ENCODE measurements at places on chromosomes 4 and X.

DNA sequence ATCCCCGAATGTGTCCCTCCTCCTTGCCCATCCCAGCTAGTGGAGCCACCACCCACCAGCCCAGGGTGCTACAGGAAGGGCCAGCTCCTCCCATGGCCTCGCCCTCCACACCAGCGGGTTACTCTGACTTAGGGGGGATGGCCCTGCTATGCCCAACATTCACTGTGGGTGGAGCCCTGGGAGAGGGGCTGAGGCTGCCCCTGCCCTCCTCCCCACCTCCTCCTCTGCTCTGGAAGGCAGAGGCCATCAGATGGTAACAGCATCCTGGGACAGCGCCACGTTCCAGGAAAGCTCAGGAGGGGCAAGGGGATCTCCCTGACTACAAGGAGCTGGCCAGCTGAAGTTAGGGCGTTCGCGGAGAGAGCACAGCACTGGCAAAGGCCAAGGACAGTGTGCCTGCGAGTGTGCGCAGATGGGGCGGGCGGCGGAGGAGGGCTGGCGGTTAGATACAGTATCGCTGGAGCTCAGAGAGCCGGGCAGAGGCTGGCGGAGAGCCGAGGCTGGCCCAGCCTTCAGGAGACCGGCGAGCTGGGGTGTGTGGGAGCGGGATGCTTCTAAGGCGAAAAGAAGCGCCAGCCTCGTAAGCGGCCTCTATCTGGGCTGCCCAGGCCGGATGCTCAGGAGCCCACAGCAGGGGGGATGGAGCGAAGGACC is 1.5 kb downstream of the JAKMIP1 start:
- DNase-seq, result no peak

GRCh38 chr4:968221-968620 is 5.1 kb downstream of the DGKQ start:
- DNase-seq, result no peak

DNA sequence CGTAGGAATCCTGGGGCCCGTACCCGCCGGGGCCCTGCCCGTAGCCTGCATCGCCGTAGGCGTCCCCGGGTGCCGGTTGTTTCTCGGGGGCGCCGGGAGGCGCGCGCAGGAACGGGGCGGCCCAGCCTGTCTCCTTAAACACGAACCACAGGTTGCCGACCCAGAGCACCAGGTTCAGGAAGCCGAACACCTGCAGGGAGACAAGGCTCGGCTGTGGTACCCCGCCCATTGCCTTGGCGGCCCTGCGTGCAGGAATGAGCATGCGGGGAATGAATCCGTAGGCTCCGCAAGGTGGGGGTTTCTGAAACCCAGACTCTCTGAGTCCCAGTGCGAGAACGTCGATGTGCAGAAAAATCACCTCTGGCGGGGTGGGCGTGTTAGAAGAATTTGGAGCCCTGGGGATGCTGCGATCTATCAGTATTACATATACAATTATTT is 5.4 kb upstream of the PRICKLE3 start:
- DNase-seq, result no peak

GRCh38 chr4:154545689-154546088 is 4.5 kb downstream of the PLRG1 start:
- no peak for DNase-seq

GRCh38 chrX:52574416-52575275 is 57.8 kb upstream of the XAGE1B start:
- peak; percentile 68 for DNase-seq

DNA sequence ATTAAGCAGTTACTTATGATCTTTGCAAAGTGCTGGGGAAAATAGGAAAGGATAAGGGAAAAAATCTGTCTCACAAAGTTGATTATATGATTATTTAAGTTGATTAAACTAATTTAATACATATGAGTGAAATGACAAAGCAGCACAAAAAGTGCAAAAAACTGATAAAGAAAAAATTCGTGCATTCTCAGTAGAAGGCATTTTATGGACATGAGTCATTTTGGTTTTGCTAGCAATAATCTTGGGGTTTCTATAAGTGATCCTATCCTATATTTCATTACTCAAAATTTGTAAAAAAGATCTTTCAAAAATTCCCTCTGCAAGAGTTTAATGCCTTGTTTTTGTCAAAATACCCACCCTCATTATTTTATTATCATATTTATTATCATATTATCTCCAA is 224.2 kb upstream of the ANXA10 start:
- DNase-seq, result peak; percentile 41

DNA sequence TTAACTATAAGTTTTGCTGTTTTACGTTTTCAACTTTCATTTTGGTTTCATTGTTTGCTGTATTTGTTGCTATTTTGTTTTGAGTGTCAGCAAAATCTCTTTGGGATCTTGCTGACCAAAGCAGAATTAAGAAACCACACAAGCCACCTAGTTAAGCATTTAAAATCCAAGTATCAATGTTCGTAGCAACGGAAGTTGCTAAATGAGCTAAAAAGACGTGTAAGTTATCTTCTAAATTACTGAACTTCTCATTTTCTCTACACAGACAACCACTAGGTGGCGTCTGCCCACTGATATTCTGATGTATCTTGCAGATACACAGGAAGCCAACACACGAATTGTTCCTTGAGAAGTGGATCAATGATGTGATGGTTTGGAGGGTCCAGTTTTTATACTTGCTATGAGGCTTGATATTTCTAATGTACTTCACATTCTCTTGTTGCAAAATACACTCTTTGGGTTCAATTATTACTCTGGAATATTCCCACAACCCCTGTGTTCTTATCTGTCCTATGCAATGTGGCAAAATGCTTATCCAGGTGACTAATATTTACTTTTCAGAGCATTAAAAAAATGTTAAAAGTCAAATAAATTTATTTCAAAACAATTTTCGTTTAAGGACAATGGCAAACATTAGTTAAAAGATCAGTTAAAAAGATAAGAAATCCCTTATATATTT is 250.5 kb downstream of the TECRL start:
- DNase-seq, result peak; percentile 74

DNA sequence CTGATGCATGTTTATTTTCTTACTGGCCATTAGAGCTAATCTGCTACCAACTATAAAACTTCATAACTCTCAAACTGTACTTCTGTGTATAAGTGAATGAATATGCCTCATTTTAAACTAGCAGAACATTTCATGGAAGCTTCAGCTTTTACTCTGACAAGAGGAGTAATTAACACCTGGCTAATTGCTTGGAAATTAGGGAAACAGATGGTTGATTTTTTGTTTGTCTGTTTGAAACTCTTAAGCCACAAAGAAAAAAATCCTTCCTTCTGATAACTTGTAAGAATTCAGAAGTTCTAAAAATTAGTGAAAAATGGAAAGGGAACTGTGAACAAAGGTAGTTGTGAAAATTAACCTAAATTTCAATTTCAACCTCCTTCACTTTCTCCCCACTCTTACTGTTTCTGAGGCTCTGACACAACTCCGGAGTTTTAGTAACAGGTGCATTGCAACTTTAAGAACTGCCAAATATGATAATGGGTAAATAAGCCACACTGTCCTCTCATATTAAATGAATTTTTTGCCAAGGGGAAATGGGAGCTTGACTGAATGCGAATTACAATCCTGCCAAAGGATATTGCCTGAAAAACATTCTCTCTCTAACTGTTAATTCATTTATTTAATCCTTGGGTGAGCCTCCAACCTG is 1.0 kb downstream of the EGF start:
- DNase-seq, result no peak

DNA sequence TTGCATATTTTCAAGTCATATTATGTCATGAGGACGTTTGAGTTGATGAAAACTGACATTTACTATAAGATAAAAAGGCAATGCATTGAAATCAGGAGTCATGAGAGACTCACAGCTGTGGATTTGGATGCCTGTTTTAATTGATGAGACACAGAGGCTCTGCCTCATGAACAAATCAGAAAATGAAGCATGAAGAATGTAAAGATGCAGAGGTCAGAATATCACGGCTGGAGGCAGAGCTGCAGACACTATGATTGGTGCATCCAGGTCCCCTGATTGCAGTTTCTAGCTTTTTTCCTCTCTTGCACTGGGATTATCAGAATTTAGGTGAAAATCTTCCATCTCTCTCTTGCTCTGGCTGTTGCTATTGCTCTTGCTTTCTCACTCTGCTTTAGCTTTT is 74.7 kb downstream of the FAM47B start:
- DNase-seq, result no peak

DNA sequence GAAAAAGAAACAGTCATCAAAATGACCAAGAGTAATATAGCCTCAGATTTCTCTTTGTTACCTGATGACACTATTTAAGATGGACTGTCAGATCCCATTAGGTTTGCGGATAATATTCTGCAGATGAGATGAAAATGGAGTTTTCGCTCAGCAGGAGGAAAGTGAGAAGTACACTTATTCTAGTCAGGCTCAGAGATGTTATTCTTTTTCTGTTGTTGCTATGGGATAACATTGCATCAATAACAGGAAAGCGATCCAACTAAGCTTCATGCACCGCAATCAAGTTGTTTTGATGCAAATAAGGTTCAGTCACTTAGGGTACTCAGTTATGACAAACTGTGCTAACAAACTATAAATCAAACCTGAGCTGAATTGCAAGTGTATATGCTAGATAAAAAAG is 415.0 kb downstream of the CCSER1 start:
- DNase-seq, result no peak

DNA sequence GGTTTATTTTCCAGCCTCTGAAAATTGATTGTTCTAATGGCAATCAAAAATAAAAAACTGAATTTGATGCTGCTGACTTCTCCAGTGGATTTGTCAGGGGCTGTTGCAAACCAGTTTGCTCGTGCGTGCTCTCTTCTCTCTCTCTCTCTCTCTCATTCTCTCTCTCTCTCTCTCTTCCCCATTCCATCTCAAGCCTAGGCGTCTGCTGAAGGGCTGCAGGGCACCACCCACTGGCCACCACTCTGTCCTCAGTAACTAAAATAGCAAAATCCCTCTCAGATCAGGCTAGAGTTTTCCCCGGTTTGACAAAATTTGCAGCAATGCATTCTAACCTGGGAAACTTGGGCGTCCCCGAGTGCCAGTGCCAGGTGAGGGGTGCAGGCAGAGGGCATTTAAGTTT is 19.4 kb downstream of the NKX6-1 start:
- DNase-seq, result no peak

DNA sequence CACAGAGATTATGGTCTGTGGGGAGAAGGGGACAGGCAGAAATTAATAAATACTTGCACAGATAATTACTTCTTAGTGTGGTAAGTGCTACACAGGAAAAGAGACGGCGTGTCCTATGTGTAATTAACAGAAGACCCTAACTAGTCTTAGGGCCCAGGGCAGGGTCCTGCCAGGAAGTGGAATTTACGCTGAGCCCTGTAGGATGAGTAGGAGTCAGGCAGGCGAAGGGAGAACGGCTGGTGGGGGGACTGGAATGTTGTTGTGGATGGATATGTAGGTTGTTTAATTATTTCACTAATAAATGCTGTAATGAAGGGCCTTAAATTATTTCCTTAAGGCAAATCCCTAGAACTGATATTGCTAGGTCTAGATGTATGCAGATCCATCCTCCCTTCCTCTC is 26.7 kb upstream of the MFAP3L start:
- no peak for DNase-seq

DNA sequence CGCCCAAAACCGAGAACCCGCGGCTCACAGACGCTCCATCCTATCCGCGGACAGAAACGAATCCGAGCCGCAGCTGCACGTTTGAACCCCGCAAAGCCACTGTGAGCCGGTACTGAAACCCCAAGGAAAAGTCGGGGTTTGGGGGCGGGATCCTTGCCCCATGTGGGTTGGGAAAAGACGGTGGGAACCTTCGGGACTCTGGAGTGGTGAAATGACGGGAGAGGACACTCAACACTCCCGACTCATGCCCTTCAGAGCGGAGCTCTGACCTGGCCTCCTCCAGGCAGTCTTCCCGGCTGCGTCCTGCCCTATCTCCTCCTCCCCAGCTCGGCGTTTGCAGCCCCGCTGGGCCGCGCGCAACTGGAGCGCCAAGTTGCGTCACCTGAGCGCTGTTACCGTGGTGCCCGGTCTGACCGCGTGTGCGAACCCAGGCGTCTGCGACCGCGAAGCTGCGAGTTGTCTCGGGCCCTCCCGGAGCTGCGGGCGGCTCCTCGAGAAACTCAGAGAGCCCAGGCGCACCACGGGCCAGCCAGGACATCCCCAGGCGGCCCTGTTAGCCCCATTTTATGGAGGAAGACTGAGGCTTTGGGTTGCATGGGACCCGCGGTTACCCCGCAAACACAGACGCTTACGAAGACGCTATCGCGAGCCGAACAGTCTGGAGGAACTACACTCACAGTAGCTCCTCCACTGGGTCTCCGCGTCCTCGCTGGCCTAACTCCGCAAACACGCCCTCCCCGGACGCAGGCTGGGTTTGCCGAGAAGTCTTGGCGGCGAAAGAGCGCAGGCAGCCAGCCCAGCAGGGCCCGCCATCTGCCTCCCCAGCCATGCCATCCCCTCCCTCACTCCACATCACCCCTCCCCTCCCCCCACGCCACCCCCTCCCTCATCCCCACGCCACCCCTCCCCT is 20.3 kb upstream of the HMX1 start:
- no peak for DNase-seq

- DNase-seq, result no peak
These were observed 73.5 kb downstream of the ARFIP1 start for GRCh38 chr4:152853293-152853692.

- no peak for DNase-seq
These were observed 29.9 kb upstream of the TET2 start for GRCh38 chr4:105116616-105117319.

GRCh38 chr4:24067367-24068193 is 177.7 kb upstream of the PPARGC1A start:
- DNase-seq, result peak; percentile 35

- no peak for DNase-seq
These were observed 548.8 kb downstream of the INPP4B start for GRCh38 chr4:142297313-142297712.

DNA sequence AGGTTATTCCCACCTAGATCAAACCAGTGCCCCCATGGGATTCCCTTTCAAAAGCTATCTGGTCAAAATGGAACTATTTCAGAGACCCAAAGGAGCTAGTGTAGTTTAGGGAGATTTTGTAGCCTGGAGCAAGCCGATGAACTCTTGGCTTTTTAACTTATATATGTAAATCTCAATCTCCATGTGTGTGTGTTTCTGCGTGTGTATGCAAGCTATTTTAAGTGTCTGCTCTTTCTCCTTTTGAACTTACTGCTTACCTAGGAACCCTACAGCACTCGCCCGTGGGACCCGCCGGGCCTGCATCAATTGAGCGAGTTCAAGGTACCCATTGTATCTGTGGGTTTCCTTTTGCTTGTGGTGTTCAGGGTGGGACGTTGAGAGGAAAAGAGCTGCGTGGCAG is 10.4 kb downstream of the CSTF2 start:
- DNase-seq, result no peak

DNA sequence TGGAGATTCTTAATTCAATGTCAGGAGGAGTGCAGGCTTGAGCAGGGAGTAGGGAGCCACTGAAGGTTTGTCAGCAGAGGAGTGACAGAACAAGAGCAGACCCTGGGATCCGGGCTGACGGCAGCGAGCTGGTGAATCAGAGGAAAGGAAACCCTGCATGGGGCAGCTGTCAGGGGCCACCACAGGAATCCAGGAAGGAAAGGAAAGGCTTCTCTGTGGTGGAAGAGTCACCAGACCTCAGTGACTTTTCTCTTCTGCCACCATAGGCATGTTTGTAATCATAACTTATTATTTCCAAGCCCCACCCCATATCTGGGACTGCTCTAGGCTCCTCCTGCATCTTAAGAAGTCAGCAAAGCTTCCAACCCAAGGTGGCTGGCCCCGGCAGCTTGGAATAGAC is 150.9 kb downstream of the BCOR start:
- peak; percentile 29 for DNase-seq

GRCh38 chrX:17377795-17378194 is 2.8 kb downstream of the NHS start:
- DNase-seq, result no peak

All from fibroblast of pulmonary artery (primary cell).